Activated gamma-delta T cell (primary cell): ENCODE measurements at places on chromosomes 4 and X.

GRCh38 chrX:93673056-93673868, at the start of gene NAP1L3:
Gene NAP1L3, minus strand, starts transcription at chrX:93673578. Its CDS starts 274 bp downstream, at chrX:93673304.
- peak; percentile 27 for DNase-seq

DNA sequence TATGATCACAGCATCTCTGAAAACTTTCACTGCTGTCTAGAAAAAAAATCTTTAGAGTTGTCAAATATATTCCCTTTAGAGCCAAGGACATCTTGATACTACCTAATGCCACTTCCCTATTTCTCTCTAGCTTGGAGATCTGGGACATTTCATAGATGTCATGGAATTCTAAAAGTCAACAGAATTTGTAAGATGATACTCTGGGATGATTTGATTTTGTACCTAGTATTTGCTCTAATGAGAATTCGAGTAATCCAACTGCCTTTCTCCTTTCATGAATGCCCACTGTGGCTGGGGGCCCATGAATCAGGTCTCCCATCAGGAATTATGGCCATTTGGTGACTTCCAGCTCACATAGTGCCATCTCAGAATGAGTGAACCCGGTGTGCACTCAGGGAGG, 73.2 kb downstream of the NHS start:
- DNase-seq: no peak

DNA sequence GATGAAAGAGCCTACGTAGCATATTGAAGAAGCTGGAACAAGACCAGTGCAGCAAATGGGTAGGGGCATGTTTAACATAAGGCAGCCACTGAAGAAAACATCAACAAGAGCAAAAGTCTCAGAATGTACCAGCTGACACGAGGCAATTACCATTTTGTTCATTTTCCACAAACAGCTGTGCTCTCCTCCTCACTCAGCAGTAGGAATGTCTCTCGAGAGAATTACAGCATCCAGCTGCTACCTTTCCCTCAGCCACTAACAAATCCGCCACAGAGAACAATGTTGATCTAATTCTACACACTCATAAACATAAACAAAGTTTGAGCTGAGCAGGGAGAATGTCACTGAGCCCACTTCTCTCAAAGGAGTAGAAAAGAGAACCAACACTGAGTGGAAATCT, 68.0 kb downstream of the OPHN1 start:
- DNase-seq: no peak

DNA sequence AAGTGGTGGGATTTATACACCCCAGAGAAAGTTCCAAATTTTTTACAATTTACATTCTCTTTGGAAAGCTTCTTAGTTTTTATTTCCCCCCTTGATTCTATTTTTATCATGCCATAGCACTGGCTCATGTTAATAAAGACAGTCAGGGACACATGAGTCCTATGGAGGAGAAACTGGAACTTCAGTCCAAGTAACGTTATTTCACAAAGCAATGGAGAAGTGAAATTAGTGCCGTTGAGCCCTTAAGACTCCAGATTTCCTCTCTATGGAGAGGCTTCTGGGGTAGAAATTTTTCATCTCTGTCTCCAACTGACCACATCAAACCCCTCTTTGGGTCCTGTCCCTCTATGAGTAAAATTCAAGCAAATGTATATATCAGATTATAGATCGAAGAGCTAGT, 12.8 kb upstream of the TASL start:
- no peak for DNase-seq

- no peak for DNase-seq
These were observed 672.1 kb downstream of the GRXCR1 start for GRCh38 chr4:43564591-43564990.

DNA sequence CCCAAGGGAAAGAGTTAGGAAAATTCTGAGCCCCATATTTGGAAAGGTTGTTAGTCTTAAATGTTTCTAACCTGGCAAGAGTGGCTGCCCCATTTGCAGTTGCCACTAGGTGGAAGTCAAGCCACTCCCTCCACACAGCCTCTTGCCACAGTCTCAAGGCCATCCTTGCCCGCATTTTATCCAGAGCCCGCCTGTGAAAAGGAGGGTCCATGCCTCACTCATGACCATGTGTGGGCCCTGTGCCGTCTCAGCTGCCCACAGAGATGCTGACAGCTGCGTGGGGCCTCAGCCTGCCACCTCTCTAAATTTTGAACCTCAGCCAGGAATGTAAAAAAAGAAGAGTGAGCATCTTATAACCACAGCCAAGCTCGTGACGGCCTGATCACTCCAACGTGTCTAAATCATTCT, 201.5 kb upstream of the FAM241A start:
- no peak for DNase-seq

DNA sequence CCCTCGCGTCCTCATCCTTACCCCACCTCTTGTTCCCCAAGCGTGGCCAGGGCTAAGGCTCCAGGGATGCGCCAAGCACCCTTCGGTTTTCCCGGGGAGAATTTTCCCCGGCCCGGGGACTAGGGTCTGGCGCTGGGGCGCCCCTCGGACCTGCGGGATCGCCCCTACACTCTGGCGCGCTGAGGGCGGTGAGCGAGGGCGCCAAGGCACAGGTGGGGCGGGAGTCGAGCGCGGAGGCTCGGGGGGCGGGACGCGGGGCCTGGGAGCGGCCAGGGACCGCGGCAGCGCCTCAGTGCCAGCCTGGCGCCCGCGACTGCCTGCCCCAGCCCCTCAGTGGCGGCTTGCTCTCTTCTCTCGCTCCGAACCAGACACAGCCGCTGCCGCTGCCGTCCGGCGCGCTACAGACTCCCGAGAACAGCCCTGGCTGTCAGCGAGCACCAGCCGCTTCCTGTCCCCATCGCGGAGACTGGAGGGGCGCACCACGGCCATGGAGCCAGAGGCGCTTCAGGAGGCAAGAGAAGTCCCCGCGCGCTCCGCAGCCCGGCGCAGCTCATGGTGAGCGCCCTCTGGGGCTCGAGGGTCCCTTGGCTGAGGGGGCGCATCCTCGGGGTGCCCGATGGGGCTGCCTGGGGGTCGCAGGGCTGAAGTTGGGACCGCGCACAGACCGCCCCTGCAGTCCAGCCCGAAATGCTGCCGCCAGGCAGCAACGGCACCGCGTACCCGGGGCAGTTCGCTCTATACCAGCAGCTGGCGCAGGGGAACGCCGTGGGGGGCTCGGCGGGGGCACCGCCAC, at the start of gene DRD5:
Gene DRD5, plus strand, starts transcription at position 292 of the 793 bp plus-strand sequence. Its CDS starts 396 bp downstream, at position 688.
- DNase-seq: no peak

DNA sequence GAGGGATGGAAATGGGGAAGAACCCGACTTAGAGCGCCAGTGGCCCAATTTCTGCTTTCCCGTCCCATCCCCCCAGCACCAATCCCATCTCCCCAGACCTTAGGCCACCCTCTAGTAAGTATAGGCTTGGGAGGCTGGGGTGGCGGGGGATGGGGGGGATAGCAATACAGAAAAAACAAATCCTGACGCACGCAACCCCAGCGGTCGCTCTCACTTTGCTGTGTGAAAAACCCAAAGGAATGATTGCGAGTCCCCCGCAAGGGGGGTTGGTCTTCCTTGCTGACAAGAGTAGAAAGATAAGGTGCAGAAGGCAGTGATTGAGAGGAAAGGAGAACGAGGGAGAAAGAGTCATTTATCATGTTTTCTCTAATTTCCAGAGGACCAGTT, 863 bp downstream of the CPE start:
- DNase-seq: no peak

DNA sequence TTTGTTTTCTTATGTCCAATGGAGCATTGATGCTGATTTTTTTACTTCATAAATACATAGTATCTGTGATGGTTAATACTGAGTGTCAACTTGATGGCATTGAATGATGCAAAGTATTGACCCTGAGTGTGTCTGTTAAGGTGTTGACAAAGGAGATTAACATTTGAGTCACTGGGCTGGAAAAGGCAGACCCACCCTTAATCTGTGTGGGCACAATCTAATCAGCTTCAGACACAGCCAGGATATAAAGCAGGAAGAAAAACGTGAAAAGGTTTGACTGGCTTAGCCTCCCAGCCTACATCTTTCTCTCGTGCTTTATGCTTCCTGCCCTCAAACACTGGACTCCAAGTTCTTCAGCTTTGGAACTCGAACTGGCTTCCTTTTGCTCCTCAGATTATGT, 230.6 kb upstream of the SPRY1 start:
- DNase-seq: no peak

- no peak for DNase-seq
These were observed 29.3 kb downstream of the SH3RF1 start for GRCh38 chr4:169241464-169241863.

GRCh38 chrX:2474280-2474962, 26.4 kb downstream of the DHRSX start:
- no peak for DNase-seq

GRCh38 chr4:136925203-136925602, 607.1 kb downstream of the PCDH18 start:
- DNase-seq: no peak

GRCh38 chr4:5640096-5640495, 68.3 kb downstream of the EVC2 start:
- no peak for DNase-seq

- no peak for DNase-seq
These were observed 11.7 kb upstream of the PITX2 start for GRCh38 chr4:110634350-110635162.

DNA sequence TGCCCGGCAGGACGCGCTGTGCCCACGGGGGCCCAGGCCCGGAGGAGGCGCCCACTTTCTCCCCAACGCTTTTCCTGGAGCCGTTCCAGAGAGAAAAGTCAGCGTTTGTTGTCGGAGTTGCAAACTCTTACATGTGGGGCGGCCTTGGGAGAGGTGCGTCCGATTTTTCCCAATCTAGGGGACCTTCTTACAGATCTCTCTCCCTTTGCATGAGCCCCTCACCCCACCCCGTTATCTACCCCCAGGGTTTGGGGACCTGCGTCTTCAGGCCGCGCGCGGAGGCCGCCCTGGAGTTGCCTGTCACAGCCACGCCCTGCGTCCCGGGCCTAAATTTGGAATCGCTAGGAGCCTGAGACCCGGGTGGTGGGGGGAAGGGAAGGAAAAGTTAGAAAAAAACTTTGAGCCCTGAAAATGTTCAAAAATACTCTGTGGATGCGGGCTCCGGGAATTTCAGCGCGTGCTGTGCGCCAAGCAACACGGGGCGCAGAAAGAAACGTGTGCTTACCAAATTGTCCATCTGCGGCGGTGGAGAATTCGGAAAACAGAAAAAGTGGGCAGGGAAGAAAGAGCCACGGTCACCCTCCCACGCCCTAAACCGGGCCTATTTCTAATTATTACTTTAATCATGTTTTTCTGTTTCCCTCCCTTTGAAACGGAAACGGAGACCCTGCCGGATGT, 587 bp downstream of the CD99 start:
- no peak for DNase-seq

GRCh38 chrX:42119076-42119475, 195.7 kb upstream of the CASK start:
- no peak for DNase-seq

DNA sequence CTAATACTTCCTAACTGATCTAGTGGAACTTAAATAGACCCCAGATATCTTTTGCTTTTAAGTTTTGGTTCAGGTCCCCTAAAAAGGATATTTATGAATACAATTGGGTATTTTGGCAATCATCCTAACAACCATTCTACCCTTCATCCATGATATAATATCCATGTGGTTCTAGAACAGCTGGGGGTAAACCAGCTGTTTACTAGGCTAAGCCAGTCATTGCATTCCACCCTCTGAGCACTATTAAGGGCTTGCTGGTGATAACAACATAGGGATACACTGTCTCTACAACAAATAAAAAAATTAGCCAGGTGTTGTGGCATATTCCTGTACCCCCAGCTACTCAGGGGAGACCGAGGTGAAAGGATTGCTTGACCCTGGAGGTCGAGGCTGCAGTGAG, 54.8 kb upstream of the MAPK10 start:
- no peak for DNase-seq

DNA sequence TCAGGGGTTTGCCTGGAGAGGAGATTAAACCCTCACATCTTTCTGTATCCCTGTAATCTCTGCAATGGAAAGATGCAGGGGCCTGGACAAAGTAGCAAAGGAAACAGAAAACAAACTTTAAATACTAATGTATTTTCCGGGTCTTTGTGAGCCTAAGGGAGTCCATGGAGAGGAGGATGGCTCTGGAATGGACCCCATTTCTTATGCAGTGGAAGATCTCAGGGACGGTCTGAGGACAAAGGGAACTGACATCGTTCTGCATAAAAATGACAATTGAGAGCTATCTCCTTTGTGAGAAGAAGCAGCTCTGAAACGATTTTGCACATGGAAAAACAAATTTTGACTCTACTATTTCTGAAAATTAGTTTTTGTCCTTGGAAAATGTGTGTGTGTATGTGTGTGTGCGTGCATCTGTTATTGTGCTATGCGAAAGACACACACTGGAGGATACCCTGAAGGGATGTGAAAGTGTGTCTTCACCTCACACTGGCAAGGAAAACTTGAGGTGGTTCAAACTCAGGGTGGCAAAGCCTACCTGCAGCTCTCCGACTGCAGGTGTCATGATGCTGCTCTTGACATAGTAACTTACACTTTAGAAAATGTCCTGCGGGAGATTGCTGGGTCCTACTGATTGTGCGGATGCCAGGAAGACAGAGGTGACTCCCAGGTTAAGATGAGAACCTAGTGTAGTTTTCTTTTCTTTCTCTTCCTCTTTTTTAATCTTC, 126.4 kb upstream of the JADE1 start:
- DNase-seq: no peak

GRCh38 chrX:4322916-4323315, 609.5 kb upstream of the PRKX start:
- DNase-seq: no peak

DNA sequence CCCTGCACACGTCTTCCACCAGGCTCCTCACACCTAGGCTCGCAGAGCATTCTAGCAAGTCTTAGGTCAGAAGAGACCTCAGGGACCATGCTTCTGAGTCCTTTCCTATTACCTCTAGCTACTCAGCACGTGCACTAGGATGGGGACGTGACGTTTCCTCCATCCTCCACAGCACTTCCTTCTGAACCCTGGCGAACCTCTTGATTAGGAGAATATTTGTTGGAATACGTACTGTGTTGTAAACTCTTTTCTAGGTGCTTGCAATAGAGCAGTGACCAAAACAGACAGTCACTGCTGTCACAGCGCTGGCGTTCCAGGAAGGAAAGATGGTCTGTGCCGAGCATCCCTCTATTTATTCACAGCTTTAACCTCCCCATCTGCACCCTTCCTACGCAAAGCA, 12.9 kb upstream of the TENM3 start:
- DNase-seq: no peak

DNA sequence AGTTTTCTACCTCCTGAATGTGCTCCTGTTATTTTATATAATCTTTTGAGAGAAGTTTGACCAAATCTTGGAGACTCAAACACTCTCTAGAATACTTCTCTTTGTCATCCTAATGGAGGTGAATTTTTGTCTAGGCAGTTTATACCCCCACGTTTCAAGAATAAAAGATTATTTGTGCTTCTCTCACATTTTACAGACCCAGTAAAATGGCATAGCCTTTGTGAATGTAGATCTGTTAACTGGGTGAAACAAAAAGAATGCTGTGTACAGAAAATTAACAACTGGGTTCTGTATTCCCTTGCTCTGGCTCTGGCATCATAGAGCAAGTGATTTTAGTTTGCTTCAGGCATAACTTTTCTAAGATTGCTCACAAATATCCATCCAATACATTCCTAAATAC, 26.1 kb downstream of the GASK1B start:
- no peak for DNase-seq

- DNase-seq: no peak
These were observed 39.4 kb upstream of the TET2 start for GRCh38 chr4:105107095-105107856.
